MG63 (cell line): ENCODE measurements at places on chromosomes 5 and 9.

DNA sequence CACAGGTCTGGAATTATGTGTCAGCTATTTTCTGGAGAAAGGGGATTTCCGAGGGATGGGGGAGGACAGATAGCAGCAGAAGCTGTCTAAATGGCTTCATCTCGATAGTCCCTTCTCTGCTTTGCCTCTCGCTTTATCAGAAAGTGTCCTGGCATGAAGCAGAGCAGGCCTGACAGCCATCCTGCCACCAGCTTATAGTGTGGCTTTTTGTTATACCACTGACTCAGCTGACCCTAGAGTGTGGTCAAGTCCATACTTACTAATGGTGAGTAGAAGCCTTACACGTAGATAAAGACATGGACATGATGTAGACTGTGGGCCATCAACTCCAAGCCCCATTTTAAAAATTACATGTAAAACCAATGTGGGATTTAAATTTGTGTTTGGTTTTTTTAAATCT lies 50.0 kb downstream of the RCL1 start:
- DNase-seq, result no peak

DNA sequence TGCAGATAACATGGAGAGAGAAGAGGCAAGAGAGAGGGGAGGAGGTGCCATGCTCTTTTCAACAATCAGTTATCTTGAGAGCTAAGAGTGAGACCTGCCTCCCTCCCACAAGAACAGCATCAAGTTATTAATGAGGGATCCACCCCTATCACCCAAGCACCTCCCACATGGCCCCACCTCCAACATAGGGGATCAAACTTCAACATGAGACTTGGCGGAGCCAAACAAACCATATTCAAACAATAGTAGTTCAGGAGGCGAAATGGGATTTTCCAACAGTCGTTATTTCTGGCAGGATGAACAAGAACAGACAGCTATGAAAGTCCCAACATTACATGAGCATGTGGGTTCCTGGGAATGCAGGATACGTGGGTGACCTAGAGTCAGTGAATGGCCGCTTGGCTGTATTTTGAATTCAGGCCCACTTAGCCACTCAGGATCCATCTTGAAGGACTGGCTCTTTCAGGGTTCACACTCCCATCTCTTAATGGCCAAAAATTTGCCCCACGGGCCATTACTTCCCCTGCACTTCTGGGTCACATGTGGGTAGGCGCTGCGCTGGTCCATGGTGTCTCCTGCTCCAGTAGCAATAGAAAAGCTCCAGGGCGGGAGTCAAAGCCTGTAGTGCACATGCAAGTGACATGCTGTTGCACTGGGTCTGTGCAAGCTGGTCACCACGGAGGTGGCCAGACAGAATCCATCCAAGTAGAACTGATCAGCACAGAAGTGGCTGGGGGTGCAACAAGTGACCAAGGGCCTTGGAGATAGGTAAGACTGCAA lies 7.1 kb upstream of the FAF2 start:
- peak; percentile 38 for DNase-seq

- DNase-seq, result peak; percentile 76
Observed at GRCh38 chr9:134318481-134318891, 7.8 kb upstream of the RXRA start.

- no peak for DNase-seq
Observed at GRCh38 chr5:66326276-66326675, 182.2 kb downstream of the SREK1 start.

DNA sequence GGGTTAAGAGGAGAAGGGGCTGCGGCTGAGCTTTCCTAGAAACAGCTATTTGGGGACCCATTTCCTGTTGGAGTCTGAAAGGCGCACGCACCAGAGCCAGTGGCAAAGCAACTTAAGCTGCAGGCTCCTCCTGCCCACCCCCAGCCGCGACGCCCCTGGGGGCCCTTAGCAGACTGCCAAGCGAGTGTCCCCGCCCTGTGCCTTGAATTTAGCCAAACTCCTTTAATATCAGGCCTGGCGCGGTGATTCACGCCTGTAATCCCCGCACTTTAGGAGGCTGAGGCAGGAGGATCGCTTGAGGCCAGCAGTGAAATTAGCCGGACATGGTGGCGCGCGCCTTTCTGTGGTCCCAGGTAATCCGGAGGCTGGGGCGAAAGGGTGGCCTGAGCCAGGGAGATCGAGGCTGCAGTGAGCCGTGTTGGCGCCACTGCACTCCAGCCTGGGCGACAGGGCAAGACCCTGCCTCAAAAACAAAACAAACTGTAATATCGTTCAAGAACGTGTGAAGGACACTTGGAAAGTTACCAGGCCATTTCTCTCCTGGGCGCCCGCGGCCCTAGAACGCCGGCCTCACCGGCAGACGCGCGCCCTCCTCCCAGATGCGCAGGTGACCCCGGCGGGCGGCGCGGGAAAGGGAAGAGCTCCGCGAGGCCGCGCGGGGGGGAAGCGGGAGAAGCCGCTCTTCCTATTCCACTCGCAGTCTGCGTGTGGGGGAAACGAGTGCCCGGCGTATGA lies 1.0 kb upstream of the F2R start:
- DNase-seq, result no peak

- DNase-seq, result no peak
Observed at GRCh38 chr5:52356311-52356918, 431.3 kb upstream of the ITGA1 start.

GRCh38 chr9:89529243-89530035 lies 31.5 kb upstream of the SEMA4D start:
- no peak for DNase-seq

DNA sequence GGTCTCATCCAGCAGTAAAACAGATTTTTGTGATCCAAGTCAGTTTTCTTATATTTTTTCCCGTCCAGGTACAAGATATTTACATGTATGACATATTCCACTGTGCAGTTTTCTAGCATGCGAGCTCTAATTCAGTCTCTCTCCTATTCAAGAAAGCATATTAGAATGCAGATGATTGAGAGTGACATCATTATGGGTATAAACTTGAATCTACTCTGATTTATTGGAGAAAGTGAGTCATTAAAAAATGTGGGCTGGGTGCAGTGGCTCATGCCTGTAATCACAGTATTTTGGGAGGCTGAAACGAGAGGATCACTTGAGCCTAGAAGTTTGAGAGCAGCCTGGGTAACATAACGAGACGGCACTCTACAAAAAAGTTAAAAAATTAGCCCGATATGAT lies 6.2 kb downstream of the FER start:
- DNase-seq, result peak; percentile 62

GRCh38 chr5:142874540-142874939 lies 104.4 kb downstream of the ARHGAP26 start:
- DNase-seq, result peak; percentile 96

DNA sequence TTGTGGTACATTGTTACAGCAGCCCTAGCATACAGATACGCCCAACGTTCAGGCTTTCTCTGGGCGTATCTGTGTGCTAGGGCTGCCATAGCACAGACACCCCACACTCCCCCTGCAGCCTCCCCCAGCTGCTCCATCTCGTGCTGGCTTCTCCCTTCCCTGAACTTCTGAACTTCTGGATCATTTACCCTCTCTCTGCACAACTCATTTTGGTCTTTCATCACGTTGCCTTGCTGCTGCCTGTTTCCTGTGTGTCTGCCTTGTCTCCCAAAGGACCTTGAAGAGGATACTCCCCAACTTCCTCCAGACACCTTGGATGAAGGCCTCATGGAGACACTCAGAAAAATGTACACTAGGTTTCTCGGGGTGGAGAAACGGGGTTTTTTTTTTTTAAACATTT lies 37.3 kb downstream of the SLIT3 start:
- DNase-seq, result no peak

GRCh38 chr5:140321796-140322195 lies 18.9 kb upstream of the PFDN1 start:
- peak; percentile 78 for DNase-seq

DNA sequence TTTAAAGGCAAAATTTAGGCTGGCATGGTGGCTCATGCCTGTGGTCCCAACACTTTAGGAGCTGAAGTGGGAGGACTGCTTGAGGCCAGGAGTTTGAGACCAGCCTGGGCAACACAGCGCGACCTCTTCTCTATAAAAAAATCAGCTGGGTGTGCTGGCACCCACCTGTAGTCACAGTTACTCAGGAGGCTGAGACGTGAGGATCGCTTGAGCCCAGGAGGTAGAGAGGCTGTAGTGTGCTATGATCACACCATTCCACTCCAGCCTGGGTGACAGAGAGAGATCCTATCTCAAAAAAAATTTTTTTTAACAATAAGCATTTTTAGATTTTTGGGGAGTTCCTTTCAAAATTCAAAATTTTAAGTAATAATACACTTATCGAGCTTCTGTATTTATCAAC lies 63.3 kb downstream of the SPATA31C2 start:
- DNase-seq, result no peak
